ENCODE measurements at places on chromosomes 2 and 18.

DNA sequence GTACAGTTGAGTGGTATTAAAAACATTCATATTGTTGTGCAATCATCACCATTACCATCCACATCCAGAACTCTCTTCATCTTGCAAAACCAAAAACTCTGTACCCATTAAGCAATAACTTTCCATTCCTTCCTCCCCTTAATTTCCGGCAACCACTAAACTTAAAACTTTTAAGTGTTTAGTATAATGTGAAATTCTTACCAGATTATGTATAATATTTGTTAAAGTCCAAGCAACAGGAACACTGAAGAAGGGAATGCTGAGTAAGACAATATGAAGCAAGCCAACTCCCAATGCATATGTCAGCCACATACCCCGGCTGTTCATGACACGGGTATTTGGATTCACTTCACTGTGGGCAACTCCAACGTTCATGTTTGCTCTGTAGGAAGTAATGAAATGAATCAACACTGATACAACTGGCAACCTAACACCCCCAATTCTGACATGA is 1.9 kb downstream of the ORMDL1 start:
- H3K27me3 ChIP-seq, result no peaks in the 10 kb centered on the region
- H3K4me1 ChIP-seq, result peaks cover 29% of the 10 kb centered on the region
- peak overlapping the region; percentile 75 for H3K27ac ChIP-seq
- peak overlapping the region; percentile 92 for H3K4me3 ChIP-seq

GRCh38 chr2:54723996-54724559 is 616 bp downstream of the EML6 start:
- peak overlapping the region; percentile 28 for H3K27ac ChIP-seq
- H3K36me3 ChIP-seq, result no peaks in the 10 kb centered on the region
- H3K4me1 ChIP-seq, result peaks cover 17% of the 10 kb centered on the region
- H3K4me3 ChIP-seq, result peak overlapping the region; percentile 82
- DNase-seq, result peak; percentile 51

DNA sequence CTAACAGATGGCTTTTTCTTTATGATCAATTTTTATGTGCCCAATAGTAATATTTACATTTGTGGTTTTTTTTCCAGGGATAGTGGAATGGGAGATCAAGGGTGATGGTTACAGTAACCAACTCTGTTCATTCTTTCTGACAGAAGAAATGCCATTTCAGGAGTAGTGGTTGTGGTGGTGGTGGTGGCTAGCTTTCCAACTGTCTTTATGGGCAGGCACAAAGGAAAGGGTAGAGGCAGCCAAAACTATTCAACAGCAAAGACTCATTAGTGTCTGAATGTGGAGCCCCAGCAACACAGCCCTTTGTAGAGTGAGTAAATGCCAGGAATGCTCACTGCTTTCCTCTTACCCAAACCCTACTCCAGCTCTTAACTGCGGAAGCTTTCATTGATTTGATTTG is 227.7 kb downstream of the RND3 start:
- no peaks in the 10 kb centered on the region for H3K36me3 ChIP-seq
- peaks cover 10% of the 10 kb centered on the region for H3K4me1 ChIP-seq
- no peak for DNase-seq
- no peak overlapping the region for H3K27ac ChIP-seq
- H3K27me3 ChIP-seq, result no peaks in the 10 kb centered on the region

GRCh38 chr2:183416753-183417152 is 292.5 kb downstream of the NUP35 start:
- no peak for DNase-seq
- no peak overlapping the region for H3K27ac ChIP-seq
- H3K4me1 ChIP-seq, result no peaks in the 10 kb centered on the region

DNA sequence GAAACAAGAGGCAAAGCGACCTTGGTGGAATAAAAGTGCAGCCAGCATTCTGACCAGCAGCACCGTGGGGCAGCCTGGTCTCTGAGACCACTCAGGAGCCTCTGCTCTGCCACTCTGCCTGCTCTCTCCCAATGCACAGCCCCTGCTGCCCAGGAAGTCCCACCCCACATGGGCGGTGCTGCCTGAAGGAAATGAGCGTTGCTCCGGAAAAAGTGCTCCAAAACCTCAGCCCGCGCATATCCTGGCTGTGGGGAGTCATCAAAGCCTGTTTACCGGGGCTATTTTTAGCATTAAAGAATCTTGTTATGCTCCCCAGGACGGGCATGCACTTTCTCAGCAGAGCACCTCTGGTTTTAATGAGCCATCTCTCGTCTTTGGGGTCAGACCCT is 54.5 kb downstream of the EPAS1 start:
- DNase-seq, result no peak
- no peaks in the 10 kb centered on the region for H3K4me1 ChIP-seq
- peaks cover 13% of the 10 kb centered on the region for H3K36me3 ChIP-seq
- H3K27ac ChIP-seq, result no peak overlapping the region
- no peak overlapping the region for H3K4me3 ChIP-seq

- H3K27me3 ChIP-seq, result no peaks in the 10 kb centered on the region
- H3K27ac ChIP-seq, result peak overlapping the region; percentile 27
- H3K36me3 ChIP-seq, result no peaks in the 10 kb centered on the region
- H3K4me1 ChIP-seq, result peaks cover 16% of the 10 kb centered on the region
- peak; percentile 66 for DNase-seq
- no peak overlapping the region for H3K4me3 ChIP-seq
Measured at GRCh38 chr2:208013285-208014178, 11.8 kb downstream of the PLEKHM3 start.
